ENCODE measurements at places on chromosomes 7 and 10. TPM values are rescaled to one million over a fixed set of nuclear protein-coding genes. Genes with fewer than 3 reads are reported as not detected.

ANXA8 gene
- 1.4 TPM for total RNA-seq

MNX1 gene
- 2.1 TPM for total RNA-seq

CCL24 gene
- not detected for total RNA-seq

SAMD9L gene
- 0.69 TPM for total RNA-seq

DRGX gene
- not detected for total RNA-seq

DKK1 gene
- total RNA-seq: 39.9 TPM

DLX6 gene
- not detected for total RNA-seq

ZDHHC4 gene
- total RNA-seq: 37.5 TPM

GIMAP7 gene
- total RNA-seq: not detected

OPN4 gene
- not detected for total RNA-seq

AOC1 gene
- 2.8 TPM for total RNA-seq

TBXAS1 gene
- total RNA-seq: 11.1 TPM

GIMAP5 gene
- not detected for total RNA-seq

RAPGEF5 gene
- 8.3 TPM for total RNA-seq

BMPER gene
- 0.29 TPM for total RNA-seq

DPP6 gene
- not detected for total RNA-seq

UTF1 gene
- total RNA-seq: not detected

ACTL6B gene
- not detected for total RNA-seq

CPEB3 gene
- 0.58 TPM for total RNA-seq

MINDY3 gene
- 20.5 TPM for total RNA-seq

GPR146 gene
- not detected for total RNA-seq

CTAGE8 gene
- total RNA-seq: 9.5 TPM

MGAM2 gene
- total RNA-seq: not detected

APBB1IP gene
- total RNA-seq: 1.6 TPM

IL6 gene
- total RNA-seq: 40.4 TPM

KCNH2 gene
- total RNA-seq: 1.9 TPM

TEX36 gene
- not detected for total RNA-seq

PHKG1 gene
- 0.22 TPM for total RNA-seq

PTER gene
- 9.7 TPM for total RNA-seq

OR2A42 gene
- not detected for total RNA-seq

FAM200A gene
- total RNA-seq: 6.0 TPM

PRKAR2B gene
- 4.1 TPM for total RNA-seq

PRTFDC1 gene
- 25.7 TPM for total RNA-seq

GPNMB gene
- total RNA-seq: 10.6 TPM

TAS2R41 gene
- total RNA-seq: not detected

TOMM7 gene
- total RNA-seq: 105 TPM

TMEM176A gene
- total RNA-seq: not detected

SLC13A1 gene
- total RNA-seq: not detected

SVOPL gene
- total RNA-seq: not detected

CTNNA3 gene
- under 0.01 TPM for total RNA-seq

FAM241B gene
- 4.2 TPM for total RNA-seq

REEP3 gene
- total RNA-seq: 45.9 TPM

CRYGN gene
- total RNA-seq: not detected

ERVW-1 gene
- total RNA-seq: not detected

ST8SIA6 gene
- total RNA-seq: 0.23 TPM

GLI3 gene
- 2.6 TPM for total RNA-seq

TMEM196 gene
- total RNA-seq: not detected

ASB10 gene
- not detected for total RNA-seq

GPER1 gene
- 0.81 TPM for total RNA-seq

TMEM184A gene
- total RNA-seq: 2.2 TPM

LGI1 gene
- total RNA-seq: not detected

IFIT2 gene
- total RNA-seq: 1.7 TPM

ANKRD7 gene
- 1.5 TPM for total RNA-seq

MDFIC gene
- 19.9 TPM for total RNA-seq

HDAC9 gene
- 25.7 TPM for total RNA-seq
